ENCODE measurements at places on chromosomes 12 and 14. TPM values are rescaled to one million over a fixed set of nuclear protein-coding genes. Genes with fewer than 3 reads are reported as not detected.

DNA sequence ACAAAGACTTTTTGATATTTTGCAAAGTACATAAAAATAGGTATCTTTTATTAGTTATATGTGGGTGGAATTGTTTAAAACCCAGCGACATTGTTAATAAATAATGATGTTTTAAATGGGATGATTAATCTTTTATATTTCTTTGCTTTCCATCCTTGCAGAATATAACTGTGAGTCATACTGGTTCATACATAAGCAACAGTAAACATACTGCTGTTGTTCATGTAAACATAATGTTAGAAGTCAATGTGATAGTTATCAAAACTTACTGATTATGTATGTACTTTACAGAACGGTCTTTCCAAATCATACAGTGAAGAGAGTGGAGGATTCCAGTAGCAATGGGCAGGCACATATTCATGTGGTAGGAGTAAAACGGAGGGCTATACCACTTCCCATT lies 119.8 kb downstream of the ARID2 start:
- DNase-seq: no peak

DNA sequence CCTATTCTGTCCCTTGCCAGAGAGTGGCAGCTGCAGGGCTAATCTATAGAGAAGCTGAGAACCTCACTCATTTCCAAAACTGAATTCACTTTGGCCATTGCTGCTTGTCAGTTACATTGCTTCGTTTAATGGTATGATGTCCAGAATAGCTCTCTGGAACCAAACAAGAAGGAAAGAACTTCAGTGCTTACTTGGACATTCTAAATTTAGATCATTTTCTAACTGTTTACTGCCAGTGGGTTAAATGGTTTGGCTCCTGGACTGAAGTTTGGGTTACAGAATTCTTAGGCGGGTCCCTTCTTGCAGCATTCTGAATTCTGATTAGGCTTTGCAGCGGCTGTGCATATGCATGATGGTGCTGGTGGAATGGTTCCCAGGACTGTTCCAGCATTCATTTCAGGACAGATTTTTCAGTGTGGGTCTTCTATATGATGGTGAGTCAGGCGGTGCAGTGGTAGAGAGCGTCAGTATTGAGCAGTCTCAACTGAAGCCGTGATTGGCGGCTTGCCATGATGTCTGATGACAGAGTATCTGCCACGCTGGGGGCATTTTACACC lies 148.7 kb downstream of the DYRK2 start:
- DNase-seq: peak; percentile 65

The ZNF385A gene
- 30.4 TPM for total RNA-seq

The ZFYVE21 gene
- total RNA-seq: 119 TPM

All from tongue (tissue), 3 donors.